Stimulated activated CD4-positive, alpha-beta T cell treated with anti-CD3 and anti-CD28 coated beads, Interleukin-2, amount 100 ng/mL, for 48 hours (primary cell): ENCODE measurements at places on chromosomes 7 and 10.

DNA sequence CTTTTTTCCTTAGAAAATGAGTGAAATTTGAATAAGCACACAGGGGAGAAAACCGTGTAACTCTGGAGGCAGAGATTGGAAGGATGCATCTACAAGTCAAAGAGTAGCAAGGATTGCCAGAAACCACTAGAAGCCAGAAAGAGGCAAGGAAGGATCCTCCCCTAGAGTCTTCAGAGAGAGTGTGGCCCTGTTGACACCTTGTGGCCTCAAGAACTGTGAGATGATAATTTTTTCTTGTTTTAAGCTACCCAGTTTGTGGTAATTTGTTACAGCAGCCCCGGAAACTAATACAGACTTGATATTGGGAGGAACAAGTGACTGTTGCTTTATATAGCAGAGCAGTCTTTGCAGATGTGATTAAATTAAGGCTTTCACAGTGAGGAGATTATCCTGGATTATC is 3.6 kb upstream of the GIMAP7 start:
- no peak for DNase-seq

DNA sequence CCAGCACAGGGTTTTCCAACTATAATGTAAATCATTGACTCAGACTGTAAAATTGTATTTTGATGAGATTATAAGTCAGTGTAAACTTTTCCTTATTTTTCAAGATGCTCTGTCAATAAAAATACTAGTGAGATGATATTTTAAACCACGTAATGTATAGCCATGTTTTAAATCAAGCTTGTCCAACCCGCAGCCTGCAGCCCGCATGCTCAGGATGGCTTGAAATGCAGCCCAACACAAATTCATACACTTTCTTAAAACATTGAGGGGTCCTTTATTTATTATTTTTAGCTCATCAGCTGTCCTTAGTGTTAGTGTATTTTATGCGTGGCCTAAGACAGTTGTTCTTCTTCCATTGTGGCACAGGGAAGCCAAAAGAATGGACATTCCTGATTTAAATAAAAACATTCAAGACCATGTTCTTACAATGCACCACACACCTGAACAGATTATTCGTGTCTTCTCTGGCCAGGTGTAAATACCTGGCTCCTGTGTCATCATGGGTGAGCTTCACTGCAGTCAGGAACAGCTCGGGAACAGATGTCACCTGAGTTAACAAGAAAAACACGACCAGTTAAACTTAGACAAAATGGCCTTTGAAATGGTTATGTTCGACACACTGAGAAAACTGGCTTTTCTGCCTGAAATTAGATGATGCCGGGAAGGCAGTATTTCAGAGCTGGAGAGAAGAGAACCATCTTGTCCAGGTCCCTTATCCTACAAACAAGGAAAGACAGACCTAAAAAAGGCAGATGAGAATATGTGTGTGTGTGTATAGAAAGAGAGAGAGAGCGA is 5.9 kb downstream of the PITRM1 start:
- no peak for DNase-seq

GRCh38 chr10:110867807-110868465 is 3.8 kb upstream of the PDCD4 start:
- no peak for DNase-seq

DNA sequence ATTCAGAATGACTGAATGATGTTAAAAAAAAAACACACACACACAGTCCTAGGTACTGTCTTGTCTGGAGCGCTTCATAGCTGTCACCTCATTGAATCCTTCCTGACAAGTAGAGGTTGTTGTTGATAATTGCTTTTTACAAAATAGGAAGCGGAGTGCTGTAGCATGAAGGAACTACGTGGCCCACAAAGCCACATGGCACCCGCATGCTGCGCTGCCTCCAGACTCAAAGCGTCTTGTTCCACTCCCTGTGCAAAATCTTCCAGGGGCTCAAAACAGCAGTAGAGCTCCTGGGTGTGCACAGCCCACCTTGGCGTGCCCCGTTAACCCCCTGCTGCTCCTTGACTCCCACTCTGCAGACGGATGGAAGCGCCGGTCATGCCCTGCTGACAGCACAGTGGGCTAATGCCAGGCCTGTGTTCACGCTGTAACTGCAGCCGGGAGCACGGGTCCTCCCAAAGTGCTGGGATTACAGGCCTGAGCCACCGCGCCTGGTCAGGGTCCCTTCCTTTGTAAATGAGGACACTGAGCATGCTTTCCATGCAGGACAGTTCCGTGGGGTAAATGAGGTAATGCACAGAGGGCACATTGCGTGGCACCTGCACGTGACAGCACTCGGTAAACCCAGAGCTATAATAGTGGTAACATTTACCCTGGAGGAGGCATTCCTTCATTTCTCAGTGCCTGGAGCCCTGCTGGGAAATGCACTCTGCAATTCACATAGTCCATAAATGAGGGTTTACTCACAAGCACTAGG is 91.1 kb upstream of the GNA12 start:
- DNase-seq = no peak

- no peak for DNase-seq
Measured at GRCh38 chr10:30411263-30411662, 22.7 kb upstream of the MAP3K8 start.

DNA sequence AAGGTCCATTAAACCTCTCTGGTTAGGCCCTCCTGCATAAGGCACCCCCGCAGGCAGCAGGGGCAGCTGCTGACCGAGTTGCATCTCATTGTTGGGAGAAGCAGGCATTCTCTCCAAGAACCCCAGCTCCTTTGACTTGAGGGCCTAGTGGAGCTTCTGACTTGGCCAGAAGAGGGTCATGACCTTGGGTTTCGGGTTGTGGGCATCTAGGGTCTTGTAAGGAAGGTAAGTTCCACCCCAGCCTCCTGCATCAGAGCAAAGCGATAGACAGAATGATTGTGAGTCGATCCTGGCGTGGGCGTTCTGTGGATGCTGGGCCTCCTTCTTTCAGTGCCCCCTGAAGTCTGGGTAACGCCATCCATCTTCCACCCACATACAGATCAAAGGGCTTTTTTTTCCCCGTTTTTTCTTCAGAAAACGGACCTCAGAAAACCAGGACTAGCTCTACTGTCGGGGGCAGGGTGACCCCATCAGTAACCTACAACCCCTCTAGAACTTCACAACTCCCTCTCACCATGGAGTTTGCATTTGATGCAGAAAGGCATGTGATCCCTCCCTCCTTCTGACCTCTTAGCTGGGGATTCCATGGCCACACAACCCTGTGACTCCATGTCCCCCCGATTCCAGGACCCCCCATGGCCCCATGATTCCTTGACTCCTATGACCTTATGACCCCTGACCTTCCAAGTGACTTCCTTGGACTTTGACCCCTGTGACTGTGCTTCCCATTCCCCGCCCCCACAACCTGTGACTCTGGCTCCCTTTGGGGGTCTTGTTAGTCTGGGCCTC is 3.0 kb downstream of the SEMA4G start:
- no peak for DNase-seq
